ENCODE measurements at places on chromosomes 13 and 19. TPM values are rescaled to one million over a fixed set of nuclear protein-coding genes. Genes with fewer than 3 reads are reported as not detected.

The MEX3D gene
- total RNA-seq: 5.5 TPM

DNA sequence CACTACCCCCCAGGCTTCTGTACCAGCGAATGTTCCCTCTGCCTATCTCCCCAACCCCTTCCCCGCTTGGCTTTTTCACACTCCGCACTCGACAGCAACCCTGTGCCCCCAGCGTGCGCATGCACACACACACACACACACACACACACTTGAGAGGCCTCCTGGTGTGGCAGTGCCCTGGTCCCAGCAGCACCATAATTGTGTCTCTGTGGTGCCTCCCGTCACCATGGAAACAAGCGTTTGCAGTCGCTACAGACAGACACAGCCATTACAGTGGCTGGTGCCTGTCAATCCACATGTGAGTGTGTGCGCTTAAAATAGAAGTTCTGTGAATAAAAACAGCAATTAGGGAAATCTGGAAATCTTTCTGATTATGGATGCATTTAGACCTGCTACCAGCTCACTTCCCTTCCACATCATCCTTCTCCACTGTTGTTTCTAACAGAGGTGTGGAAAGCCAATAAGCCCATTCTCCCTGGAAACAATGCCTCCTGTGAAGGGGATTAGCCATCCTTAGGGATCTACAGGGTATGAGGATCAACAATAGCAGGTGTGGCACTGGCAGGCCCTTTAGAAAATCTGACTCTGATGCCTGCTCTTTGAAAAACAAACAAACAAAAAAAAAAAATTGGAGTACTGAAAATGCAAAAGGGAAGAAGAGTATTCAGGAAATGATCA is 146.3 kb downstream of the DCLK1 start:
- no peaks in the 10 kb centered on the region for H3K36me3 ChIP-seq
- DNase-seq: no peak
- no peak overlapping the region for H3K27ac ChIP-seq
- no peaks in the 10 kb centered on the region for H3K27me3 ChIP-seq
- H3K4me3 ChIP-seq: no peak overlapping the region

DNA sequence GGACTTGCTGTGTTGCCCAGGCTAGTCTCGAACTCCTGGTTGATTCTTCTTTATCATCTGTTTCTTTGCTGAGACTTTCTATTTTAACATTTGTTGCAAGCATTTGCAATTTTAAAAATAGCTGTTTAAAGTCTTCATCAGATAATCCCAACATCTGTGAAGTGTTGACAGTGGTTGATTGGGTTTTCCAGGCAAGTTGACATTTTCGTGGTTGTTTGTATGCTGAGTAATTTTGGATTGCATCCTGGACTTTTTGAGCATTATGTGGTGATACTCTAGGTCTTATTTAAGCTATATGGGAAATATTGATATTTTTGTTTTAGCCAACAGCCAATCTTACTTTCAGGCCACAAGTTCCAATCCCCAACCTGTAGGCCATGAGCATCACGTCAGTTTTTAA is 25.1 kb downstream of the AP1M1 start:
- no peaks in the 10 kb centered on the region for H3K27me3 ChIP-seq
- no peaks in the 10 kb centered on the region for H3K4me1 ChIP-seq
- H3K36me3 ChIP-seq: no peaks in the 10 kb centered on the region
- no peak for DNase-seq

- DNase-seq: no peak
- no peaks in the 10 kb centered on the region for H3K36me3 ChIP-seq
- peak overlapping the region; percentile 67 for H3K27ac ChIP-seq
- H3K27me3 ChIP-seq: no peaks in the 10 kb centered on the region
- peaks cover 4% of the 10 kb centered on the region for H3K4me1 ChIP-seq
- H3K4me3 ChIP-seq: peak overlapping the region; percentile 14
Observed at GRCh38 chr19:10816691-10817090, 19.3 kb downstream of the TMED1 start.

DNA sequence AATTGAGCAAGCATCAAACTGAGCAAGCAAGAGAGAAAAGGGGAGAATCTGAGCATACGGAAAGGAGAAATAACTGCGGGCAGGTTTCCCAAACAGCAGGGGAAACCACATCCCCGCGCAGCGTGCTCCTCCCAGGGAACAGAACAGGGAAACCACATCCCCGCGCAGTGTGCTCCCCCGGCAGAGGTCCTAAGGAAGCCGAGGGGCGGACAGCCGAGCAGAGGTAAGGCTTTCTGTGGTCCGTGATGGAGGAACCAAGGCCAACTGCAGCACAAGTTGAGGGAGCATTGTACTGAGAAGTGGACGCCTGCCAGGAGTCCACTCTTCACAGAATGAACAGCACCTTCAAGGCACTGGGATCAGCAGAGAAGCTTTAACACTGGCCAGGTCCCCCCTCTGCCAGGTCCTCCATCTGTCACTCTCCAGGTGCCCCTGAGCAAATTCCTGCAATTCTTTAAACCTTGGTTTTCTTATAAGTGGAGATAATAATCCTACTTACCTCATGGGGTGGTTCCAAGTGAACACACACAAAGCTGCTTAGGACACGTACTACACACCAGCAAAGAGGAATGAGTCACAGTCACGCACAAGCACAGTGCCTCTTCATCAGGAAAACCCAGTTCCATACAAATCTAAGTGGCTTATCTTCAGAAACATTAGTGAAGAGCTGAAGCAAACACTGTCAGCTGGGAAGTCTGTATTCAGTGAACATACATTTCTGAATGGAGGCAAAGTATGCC is 23.0 kb upstream of the LAMP1 start:
- no peaks in the 10 kb centered on the region for H3K4me1 ChIP-seq
- no peaks in the 10 kb centered on the region for H3K36me3 ChIP-seq
- no peak overlapping the region for H3K27ac ChIP-seq
- H3K27me3 ChIP-seq: no peaks in the 10 kb centered on the region
- DNase-seq: no peak
